ENCODE measurements at places on chromosomes 5 and 9. TPM values are rescaled to one million over a fixed set of nuclear protein-coding genes. Genes with fewer than 3 reads are reported as not detected.

Gene SYK
- total RNA-seq: 2.7 TPM

- DNase-seq: no peak
Measured at GRCh38 chr9:9612755-9613154, 1000.0 kb downstream of the PTPRD start.

DNA sequence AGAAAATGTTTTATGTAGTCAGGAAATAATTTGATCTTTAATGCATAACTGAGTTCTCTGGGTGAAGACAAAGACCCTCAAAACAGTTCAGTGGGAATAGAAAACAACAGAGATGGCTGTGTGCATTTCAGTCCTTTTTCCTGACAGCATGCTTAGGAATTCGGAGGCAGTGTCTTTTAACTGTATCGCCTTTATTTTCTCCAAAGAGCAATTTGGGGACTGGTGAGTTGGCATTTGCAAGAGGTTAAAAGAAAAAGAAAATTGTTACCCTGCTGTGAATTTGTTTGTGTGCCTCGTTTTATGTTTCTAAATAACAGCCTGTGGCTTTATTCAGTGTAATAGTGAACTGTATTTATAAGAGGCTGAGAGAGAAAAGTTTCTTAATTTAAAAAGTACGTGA is 227.8 kb upstream of the DMAC1 start:
- no peak for DNase-seq

DNA sequence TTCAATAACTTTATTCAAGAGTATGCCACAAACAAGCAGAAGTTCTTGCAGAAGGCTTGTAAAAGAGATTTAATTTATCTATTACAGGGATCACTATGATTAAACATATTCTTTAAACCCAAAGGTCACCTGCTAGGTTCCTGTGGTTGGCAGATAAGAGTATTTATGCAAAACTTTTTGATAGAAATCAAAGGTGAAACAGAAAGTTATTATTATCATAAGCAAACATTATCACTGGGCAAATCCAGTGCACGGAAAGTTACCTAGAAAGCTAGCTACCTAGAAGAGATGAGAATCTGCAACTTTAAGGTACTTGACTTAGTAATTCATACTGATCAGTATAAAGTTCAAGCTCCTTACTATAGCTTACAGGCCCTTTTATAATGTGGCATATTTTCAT is 3.2 kb downstream of the STARD4 start:
- DNase-seq: no peak

DNA sequence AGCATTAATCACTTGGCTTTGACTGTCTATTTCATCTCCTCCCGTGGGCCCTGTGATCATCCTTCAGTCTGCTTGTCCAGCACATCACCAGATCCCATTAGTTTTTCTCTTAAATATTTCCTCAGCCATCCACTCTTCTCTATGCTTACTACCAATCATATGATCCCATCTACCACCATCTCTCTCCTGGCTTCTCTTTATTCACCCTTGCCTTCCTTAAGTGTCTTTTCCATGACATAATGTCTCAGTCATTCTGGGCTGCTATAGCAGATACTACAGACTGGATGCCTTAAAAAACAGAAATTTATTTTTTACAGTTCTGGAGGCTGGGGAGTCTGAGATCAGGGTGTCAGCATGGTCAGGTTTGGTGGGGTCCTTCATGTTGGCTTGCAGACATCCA is 208.4 kb upstream of the PPP1R2B start:
- DNase-seq: no peak

All from H7 (cell line).